Epithelial cell of proximal tubule (primary cell): ENCODE measurements at places on chromosomes 2 and 18.

GRCh38 chr18:35479911-35480586 is 17.7 kb downstream of the INO80C start:
- DNase-seq: no peak

- no peak for DNase-seq
Measured at GRCh38 chr2:27724905-27725701, 46.4 kb upstream of the MRPL33 start.

DNA sequence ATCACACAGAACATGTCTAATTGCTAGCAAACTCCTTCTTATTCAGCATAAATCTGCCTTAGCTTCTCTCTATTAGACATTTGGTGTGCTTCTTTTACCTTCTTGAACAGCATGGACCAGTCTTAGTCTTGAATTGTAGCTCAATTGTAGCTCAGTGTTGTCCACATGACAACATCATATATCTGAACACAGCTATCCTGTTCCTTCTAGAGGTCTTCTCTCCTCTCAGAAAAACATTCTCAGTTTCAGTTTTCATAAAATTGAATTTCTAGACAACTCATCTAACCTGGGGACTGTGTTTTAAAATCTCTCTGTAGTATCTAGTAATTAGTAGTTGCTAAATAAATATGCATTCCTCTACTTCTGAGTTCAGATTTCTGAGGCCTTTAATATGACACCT is 47.6 kb downstream of the CPO start:
- DNase-seq: no peak

GRCh38 chr2:174846941-174847938 is 83.0 kb upstream of the CHRNA1 start:
- DNase-seq: no peak

DNA sequence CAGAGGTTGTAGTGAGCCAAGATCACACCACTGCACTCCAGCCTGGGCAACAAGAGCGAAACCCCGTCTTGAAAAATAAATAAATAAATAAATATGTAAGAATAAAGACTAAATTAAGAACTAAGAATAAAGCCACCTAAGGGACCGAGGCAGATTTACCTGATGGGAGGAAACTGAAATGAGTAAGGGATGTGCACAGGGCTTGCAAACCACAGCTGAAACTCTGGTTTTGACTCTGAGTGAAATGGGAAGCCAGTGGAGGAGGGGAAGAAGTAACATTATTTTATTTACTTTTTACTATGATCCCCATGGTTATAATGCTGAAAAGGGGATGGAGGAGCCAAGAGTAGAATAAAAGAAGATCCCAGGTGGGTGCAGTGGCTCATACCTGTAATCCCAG is 107.3 kb downstream of the CABYR start:
- no peak for DNase-seq

DNA sequence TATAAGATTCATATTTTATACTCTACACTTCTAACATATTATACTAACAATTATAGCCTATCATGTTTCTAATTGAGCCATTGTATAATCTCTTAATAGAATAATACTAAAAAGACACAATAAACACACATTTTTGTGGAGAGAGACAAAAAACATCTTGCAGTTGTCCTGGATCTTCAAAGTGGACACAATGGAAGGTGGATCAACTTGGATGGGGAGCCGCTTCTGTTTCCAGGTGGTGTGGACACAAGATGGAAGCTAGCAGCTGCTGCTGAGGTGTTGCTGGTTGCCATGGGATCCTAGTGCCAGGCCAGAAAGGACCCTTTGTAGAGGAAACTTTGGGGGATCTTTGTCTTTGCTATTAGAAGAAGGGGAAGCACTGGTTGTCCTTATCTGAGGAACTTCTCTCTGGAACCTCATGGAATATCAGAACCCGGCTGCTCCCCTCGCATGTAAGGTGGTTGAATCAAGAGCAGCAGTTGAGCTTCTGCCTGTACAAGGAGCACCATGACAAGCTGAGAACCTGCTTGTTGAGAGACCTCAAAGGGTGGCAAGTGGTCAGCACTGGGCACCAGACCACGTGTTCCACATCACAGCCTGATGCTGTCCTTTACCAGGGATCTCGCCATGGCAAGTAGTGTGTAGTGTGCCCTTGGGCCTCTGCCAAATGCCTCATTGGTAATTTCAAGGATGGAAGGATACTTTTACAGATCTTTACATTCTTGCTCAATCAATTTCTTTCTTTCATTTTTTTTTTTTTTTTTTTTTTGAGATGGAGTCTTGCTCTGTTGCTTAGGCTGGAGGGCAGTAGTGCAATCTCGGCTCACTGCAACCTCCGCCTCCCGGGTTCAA is 232.2 kb downstream of the MYCN start:
- no peak for DNase-seq

GRCh38 chr2:173446722-173447121 is 92.0 kb downstream of the CDCA7 start:
- DNase-seq: no peak

DNA sequence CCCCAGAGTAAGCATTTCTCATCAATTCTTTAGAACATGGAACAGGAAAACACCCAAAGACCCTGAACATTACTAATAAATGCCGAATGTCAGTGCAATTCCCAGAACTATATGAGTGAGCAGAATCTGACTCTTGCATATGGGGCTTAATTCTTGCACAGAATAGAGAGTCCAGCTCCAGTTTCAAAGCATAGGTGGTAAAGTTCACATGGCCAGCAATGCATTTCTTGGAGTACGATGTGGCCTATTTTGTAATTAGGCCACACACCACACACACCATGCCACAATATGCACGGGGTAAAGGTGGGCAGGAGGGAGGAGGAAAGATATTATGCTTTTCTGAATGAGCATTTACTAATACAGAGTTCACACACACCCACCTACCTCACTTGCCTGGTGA is 56.5 kb downstream of the PLA2R1 start:
- DNase-seq: no peak

- DNase-seq: no peak
Measured at GRCh38 chr2:57569396-57569795, 477.2 kb upstream of the VRK2 start.

GRCh38 chr2:45778720-45779171 is 127.3 kb downstream of the PRKCE start:
- peak; percentile 55 for DNase-seq

DNA sequence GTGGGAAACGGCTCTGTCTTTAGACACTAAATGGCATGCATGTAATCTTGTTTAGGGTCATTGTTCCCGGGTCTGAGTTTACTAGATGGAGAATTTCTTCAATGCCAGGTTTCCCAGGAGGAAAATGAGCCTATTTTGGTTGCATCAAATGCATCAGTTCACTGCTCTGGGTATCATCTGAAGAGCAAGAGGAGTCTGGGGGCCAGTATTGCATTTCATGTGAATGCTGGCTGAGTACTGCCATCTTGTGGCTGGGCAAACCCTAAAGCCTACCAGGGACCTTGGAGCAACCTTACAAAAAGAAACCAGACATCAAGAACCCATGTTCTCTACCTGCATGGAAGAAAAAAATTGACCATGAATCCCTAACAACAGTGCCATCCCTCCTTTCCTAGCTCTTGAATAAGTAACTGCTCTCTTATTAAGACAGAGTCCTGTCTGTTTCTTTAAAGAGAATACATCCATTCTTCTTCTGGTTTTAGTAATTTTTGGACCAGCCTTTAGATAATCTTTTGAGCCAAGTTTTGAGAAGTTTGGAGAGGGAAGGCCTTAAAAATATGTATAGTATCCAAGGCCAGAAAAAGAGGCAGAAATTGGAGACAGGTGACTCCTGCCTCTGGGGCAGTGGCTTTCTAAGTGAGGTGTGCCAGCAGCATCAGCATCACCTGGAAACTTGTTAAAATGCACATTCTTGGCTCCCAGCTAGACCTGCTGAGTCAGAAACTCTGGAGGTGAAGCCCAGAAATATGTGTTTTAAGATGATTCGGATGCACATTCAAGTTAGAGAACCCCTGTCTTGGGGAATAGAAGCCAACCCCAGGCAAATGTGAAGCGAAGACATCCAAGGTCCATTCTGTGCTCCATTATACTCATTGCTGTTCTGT is 261.0 kb upstream of the CXCR4 start:
- DNase-seq: peak; percentile 18

DNA sequence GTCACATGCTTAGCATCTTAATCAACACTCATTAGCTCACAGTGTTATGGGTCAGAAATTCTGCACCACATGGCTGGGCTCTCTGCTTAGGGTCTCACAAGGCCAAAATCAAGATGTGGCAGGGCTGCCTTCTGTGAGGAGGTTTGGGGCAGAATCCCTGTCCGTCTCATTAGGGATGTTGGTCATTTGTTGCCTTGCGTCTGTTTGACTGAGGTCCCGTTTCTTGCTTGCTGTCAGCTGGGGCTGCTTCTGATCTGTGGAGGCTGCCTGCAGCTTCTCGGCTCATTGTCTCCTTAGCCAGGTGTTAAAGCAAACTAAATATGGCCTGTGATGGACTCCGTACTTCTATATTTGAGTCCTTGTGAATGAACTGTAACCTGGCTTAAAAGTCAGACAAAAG is 146.5 kb downstream of the NDUFA10 start:
- no peak for DNase-seq

GRCh38 chr18:66752733-66753132 is 148.8 kb upstream of the CDH19 start:
- DNase-seq: no peak

- no peak for DNase-seq
Measured at GRCh38 chr2:83757329-83757728, 701.8 kb downstream of the SUCLG1 start.

GRCh38 chr2:197601726-197602125 is 73.7 kb downstream of the RFTN2 start:
- DNase-seq: no peak

DNA sequence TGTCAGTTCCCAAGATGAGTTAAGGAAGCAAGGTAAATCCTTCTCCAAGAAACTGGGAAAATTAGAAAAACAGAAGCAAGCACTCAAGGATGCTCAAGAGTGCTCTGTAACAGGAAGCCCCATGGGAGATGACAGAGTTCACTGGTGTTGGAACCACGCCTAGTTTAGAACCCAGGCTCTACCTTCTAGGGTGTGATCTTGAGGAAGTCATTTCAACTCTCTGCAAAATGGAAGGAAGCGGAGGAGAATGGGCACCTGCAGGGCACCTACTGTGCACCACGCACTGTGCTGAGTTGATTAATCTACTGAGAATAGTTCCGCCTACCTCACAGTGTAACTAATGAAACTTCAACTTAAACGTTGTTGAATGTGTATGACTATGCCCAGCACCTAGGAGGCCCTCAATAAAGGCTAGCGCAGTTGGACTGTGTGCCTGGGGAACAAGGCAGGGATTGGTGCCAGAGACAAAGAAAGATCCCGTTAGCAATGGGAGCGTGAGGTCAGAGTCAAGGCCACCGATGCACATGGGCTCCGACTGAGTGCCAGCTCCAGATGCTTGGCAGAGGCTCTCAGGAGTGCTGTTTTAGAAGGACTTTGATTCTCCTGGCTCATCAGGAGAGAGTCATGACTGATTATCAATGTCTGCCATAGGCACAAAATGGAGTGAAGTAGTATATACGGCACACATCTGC is 93.7 kb downstream of the MAPK4 start:
- DNase-seq: no peak

GRCh38 chr2:195533771-195534642 is 123.0 kb upstream of the SLC39A10 start:
- no peak for DNase-seq

GRCh38 chr2:188668017-188668680 is 306.0 kb upstream of the COL3A1 start:
- DNase-seq: peak; percentile 33

DNA sequence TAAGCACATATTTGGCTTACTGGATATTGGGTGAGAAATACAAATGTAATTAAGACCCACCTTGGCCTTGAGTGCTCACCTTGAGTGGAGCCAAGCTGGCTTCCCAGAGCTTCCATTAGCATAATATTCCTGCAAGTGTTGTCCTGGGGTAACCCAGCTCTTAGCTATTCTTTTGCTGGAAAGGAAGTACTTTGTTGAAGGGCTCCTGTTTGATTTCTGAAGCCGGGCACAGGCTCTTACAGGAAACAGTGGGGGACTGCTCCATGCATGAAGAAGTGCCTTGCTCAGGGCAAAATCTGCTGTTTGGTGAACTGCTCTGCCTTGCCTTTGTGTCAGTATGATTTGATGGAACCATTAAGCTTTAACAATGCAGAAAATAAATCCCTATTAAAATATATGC is 325.4 kb downstream of the SMAD2 start:
- no peak for DNase-seq

- DNase-seq: no peak
Measured at GRCh38 chr2:158403237-158403636, 53.3 kb downstream of the CCDC148 start.

GRCh38 chr18:306608-307255 is 38.9 kb upstream of the THOC1 start:
- no peak for DNase-seq

GRCh38 chr2:53265544-53266299 is 501.9 kb upstream of the CHAC2 start:
- no peak for DNase-seq

DNA sequence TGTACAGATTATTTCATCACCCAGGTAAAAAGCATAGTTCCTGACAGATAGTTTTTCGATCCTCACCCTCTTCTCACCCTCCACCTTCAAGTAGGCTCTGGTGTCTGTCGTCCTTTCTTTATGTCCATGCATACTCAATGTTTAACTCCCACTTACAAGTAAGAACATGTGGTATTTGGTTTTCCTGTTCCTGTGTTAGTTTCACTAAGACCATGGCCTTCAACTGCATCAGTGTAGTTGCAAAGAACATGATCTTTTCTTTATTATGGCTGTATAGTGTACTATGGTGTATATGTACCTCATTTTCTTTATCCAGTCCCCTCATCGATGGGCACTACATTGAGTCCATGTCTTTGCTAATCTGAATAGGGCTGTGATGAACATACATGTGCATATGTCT is 184.2 kb downstream of the KCNJ3 start:
- no peak for DNase-seq

DNA sequence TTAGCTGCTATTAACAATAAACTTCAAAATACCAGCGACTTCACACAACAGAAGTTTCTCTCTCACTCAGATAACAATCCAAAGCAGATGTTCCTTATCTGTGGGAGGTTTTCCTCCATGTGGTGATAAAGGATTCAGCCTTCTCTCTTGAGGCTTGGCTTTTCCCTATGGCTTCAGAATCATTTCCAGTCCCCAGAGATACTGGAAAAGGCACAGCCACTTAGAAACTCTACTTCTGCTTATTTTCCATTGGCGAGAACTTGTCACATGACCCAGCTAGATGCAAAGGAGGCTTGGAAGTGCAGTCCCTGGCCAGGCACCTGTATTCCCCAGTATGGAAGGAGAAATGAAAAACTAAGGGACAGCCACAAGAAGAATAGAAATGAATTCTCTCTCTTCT is 344.8 kb downstream of the MTX2 start:
- DNase-seq: no peak

- DNase-seq: no peak
Measured at GRCh38 chr18:24019641-24020331, 5.2 kb downstream of the TTC39C start.
